Hematopoietic multipotent progenitor cell treated with erythropoietin and hydrocortisone succinate and interleukin-3 and kit ligand, for 6 days (in vitro differentiated cells): ENCODE measurements at places on chromosomes 11 and 22.

DNA sequence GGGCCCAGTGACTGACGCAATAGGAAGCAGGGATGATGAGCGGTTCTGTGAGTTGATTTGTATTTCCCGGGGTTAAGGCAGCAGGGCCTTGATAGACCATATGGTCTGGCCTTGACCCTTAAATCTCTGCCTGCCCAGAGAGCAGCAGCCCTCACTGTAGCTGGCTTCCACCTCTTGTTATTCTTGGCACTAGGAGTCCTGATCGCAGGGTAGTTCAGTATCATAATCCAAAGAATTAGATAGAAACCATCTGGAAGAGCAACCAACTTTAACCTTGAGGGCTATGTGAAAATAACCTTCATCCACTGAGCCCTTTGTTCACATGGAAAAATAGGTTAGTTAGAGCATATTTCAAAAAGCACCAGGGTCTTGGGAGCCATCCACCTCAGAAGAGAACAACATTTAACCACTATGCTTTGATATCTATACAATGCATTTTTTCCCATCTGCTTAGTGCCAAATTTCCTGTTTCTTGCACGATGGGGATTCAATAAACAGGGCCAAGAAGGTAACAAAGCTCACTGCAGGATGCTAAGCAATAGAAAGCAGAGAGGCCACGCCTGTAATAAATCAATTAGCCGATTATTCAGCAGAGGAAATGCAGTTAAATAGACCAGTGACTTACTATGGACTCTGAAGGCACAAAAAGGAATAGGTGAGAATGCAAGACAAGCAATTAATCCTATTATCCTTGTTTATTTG is 761.3 kb downstream of the OPCML start:
- DNase-seq, result no peak

GRCh38 chr22:30573594-30574094 is 821 bp downstream of the GAL3ST1 start:
- no peak for DNase-seq

- no peak for DNase-seq
Observed at GRCh38 chr11:71558996-71559395, 6.4 kb upstream of the KRTAP5-10 start.

GRCh38 chr22:48092866-48093265 is 1330.4 kb downstream of the TBC1D22A start:
- DNase-seq, result no peak

DNA sequence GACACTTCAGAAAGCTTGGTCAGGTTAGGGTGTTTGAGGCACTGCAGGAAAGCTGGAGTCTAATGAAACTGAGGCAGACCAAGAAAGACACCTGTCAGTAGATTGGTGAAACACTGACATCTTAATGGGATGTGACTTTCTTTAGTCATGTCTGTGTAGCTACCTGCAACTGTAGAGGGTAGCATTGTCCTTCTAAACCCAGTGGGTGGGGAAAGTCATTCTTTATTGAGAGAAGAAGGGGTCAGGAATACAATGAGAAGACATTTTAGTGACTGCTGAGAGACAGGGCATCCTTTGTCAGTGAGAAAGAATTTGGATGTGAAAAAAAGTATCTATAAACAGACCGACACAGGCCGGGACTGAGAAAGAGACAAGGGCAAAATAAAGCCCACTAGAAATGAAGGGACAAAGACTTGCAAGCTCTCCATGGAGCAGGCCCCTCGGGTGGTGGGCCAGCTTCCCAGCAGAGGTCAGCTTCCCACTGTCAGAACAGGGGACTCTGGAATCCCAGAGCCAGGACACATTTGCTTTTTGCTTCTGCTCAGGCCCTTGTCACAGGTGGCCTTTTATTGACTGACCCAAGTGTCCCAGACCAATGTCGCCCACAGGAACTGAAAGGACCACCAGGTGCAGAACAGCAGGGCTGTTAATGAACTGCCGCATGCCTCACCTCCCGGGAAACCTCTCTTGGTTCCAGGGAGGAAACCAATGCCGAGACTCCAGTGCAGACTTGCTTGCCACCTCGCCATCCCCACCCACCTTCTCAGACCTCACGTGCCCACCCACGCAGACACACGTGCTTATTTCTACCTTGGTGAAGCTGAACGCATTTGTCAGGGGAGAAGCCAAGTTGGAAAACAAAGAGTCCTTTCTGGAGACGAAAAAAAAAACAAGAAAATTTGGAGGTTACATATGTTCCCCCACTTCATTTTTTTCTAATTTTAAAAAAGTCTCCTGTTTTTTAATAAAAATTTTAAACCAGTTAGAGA is 212.8 kb downstream of the TENM4 start:
- no peak for DNase-seq

GRCh38 chr11:57313071-57313787 is 11.5 kb downstream of the TNKS1BP1 start:
- no peak for DNase-seq

- DNase-seq, result no peak
Observed at GRCh38 chr11:124101737-124102136, 13.5 kb upstream of the VWA5A start.

- no peak for DNase-seq
Observed at GRCh38 chr11:1759851-1760220, 3.9 kb downstream of the CTSD start.

DNA sequence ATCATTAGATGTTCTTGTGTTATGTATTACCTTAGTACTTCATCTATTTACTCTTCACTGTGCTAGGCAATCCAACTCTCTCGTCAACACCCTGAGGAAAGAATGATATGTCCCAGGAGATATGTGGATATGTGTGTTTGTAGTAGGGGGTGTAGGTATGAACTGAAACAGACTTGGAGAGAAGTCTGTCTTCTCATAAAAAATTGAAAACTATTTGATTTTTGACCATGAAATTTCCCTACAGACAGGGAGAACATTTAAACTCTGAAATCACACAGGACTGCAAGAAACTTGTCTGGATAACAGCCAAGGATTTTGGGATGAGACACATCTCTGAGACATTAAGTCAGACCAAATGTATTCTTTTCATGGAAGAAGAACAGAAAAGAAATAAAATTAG is 967.0 kb upstream of the FAT3 start:
- DNase-seq, result no peak

DNA sequence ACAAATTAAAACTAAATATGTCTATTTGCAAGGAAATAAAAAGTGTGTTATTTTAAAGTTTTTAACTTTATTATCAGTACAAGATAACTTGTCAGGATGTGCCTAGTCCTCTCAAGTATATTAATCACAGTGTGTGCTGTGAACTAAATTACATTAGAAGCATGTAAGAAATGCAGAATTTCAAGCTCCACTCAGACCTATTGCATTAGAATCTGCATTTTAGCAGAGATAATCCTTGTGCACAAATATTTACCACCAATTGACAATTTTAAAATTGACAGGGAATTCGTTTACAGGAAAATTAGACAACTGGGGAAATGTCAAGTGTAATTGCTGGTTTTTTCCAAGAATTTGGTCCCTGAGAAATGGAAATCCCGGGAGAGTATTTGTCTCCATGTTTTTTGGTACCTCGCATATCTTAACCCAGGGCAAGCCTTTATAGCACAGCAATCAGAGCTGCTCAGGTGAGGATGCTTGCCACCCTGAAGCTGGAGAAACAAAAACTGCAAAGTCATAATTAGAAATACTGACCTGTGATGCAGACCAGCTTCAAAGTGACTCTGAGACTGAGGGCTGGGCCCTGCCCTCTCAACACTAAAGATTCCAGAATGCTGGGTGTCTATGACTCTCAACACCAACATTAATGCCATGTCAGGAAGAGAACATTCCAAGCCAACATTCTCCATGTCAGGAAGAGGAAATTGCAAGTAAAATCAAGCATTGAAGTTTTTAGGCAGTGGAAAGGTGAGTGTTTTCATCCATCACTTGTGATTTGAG is at the start of gene OR8G1:
Gene OR8G1 (plus strand): TSS at position 475 of the 777 bp plus-strand sequence. CDS start 8,581 bp downstream, outside the sequence.
- no peak for DNase-seq

- peak; percentile 59 for DNase-seq
Observed at GRCh38 chr22:49853981-49854831, 562 bp downstream of the ZBED4 start.

DNA sequence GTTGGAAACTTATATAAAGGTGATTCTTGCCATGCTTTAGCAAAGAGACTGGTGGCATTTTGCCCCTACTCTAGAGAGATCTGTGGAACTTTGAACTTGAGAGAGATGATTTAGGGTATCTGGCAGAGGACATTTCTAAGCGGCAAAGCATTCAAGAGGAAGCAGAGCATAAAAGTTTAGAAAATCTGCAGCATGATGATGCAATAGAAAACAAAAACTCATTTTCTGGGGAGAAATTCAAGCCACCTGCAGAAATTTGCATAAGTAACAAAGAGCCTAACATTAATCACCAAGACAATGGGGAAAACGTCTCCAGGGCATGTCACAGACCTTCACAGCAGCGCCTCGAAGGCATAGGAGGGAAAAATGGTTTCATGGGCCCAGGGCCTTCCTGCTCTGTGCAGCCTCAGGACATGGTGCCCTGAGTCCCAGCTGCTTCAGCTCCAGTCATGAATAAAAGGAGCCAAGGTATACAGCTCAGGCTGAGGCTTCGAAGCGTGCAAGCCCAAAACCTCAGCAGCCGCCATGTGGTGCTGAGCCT is 83.4 kb downstream of the MRTFA start:
- DNase-seq, result no peak

DNA sequence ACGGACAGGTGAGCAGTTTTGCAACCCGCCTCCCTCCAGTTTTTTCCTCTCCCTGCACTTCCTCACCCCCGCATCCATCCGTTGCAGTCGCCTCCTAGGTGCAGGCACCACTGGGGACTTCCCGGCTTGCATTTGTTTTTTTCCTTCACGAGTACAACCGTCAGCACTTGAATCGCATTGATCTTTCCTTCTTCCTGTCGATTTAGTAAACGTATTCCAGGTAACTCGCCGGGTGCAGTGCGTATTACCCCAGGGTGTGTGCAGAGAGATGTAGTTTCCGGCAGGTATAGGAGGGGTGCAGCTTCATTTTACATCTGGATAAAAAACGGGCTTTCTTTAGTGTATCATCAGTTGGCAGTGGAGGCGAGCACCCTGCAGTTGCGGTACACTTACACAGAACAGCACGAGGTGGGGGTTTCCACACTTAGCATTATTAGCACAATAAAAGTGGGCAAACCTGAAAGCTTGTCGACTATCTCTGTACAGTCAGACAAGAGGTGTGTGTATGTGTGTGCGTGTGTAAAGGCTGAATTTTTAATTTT is at the start of gene SORL1-AS1:
Gene SORL1-AS1 (minus strand): TSS at position 359 of the 542 bp plus-strand sequence.
- no peak for DNase-seq

DNA sequence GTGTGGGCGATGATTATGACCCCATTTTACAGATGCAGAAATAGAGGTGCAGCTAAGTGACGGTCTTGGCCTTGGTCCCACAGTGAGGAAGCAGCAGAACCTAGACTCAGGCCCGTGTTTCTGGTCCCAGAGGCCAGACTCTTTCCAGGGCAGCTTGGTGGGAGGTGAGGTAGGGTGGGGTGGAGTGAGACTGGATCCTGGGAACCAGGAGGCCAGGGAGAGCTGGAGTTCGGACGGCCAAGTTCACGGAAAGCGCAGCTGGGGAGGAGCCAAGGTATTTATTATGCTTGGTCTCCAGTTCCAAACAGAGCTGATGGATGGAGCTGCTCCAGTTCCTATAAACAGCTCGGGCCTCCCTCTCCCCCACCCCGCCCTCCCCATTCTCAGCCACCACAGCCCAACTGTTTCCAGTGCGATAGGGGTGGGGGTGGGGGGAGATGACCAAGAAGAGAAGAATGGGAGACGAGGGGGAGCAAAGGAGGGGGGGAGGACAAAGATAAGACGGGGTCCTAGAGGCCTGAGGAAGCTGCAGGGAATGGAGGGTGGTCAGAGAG is 16.2 kb downstream of the LRRC32 start:
- DNase-seq, result peak; percentile 74

DNA sequence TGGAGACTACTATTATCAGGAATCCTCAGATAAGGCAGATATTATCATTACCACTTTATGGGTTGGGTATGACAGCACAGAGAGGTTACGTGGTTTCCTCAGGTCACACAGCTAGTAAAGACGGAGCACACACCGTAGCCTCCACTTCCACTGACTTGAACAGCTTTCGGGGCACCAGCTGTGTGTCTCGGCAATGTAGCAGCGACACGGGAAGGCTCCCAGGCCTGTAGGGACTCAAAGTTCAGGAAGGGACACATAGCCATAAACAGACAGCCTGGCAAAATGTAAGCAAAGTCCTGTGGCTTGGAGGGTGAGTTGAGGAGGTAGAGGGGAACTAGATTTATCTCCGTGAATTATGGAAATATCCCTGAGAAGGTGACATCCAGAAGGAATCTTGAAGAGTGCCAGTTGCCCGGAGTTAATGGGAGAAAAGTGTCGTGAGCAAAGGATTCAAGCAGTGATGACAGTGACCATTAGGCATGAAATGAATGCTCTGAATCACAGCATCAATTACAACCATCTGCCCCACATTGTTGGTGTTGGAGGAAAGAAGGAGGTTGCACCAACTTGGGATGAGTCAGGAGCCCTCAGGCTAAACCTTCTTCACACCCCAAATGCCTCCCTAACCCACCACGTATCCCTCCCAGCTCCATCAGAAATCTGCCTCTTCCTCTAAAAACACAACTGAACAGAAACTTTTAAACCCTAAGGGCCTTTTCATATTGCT is 106.7 kb upstream of the ASPHD2 start:
- no peak for DNase-seq

GRCh38 chr11:86630229-86630981 is 42.0 kb downstream of the ME3 start:
- no peak for DNase-seq

DNA sequence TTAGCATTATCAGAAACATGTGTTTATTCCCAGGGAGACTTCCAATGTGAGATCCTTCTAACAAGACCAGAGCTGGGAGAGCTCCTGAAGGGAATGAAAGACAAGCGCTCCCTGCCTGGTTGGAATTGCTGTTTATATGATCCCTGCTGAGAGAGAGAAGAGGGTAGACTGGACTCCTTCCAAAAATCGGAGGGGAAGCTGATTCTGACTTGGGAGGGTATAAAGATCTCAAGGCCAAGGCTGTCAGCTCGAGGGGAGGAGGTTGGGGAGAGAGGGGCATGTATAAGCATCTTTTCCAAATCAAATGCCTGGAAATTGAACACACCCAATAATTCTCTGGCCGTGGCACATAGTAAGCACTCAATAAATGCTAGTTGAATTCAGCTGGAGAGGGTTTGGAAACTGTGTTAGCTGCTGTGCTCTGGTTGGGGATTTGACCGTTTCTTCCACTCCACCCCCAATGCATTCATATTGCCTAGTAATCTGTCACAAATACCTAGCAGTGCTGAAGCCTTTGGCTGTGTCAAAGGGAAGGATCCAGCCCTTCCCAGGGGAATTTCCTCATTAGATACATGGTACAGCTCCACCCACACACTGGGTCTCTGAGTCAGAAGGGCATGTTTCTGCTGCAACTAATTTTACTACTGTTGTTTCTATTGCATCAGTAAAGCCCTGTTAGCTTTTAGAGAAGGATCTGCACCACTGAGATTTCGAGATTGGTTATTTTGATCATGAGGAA is 61.5 kb downstream of the CACNG2 start:
- no peak for DNase-seq

GRCh38 chr11:67024966-67025365 is 2.0 kb downstream of the SYT12 start:
- DNase-seq, result peak; percentile 30

DNA sequence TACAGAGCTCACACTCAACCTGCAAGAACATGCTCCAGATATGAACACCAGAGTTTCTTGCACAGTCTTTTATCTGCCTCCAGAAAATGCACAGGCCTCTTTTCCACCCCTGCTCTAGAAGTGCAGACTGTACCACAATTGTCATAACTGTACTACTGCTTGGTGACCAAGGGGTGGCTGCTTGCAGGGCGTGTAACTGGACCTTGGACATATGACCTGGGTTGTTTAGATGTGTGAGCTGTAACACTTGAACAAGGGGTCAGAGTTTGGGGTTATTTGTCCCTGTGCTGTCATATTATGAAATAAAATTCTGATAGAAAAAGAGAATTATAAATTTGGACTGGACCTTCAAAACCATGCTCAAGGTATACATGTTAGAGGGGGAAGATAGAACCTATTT is 1185.5 kb downstream of the FAM181B start:
- DNase-seq, result no peak
